ENCODE measurements at places on chromosomes 12 and 14.

GRCh38 chr12:63888908-63889635 is 44.6 kb downstream of the SRGAP1 start:
- peaks cover 10% of the 10 kb centered on the region for H3K27me3 ChIP-seq
- no peak overlapping the region for H3K4me3 ChIP-seq
- H3K36me3 ChIP-seq: no peaks in the 10 kb centered on the region
- no peak for DNase-seq
- H3K27ac ChIP-seq: no peak overlapping the region

- H3K27ac ChIP-seq: no peak overlapping the region
- H3K4me1 ChIP-seq: no peaks in the 10 kb centered on the region
- no peaks in the 10 kb centered on the region for H3K27me3 ChIP-seq
These were observed 21.2 kb downstream of the MTHFD1 start for GRCh38 chr14:64409126-64409920.

GRCh38 chr12:27781680-27782079 is 1.6 kb upstream of the MANSC4 start:
- H3K27me3 ChIP-seq: no peaks in the 10 kb centered on the region
- no peak for DNase-seq
- H3K4me1 ChIP-seq: peaks cover 40% of the 10 kb centered on the region
- H3K27ac ChIP-seq: peak overlapping the region; percentile 5

DNA sequence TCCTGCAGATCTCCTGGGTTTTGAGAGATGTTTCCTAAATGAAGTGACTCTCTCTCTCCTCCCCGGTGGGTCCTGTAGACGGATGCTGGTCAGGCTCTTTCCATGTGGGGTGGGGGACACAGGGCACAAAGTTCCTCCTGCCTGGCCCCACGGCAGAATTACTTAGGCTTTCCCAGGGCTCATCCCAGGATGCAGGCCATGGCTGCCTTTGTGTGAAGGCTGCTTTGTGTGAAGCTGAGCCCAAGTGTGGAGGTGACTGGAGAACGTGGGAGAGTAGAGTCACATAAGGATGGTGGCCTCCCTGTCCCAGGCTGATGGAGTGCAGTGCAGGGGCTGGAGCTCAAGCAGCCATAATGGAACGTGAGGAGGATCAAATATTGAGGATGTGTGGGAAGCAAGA is 200.2 kb downstream of the ADGRD1 start:
- no peak for DNase-seq
- peaks cover 74% of the 10 kb centered on the region for H3K27me3 ChIP-seq
- no peak overlapping the region for H3K27ac ChIP-seq
- H3K4me1 ChIP-seq: no peaks in the 10 kb centered on the region
- no peaks in the 10 kb centered on the region for H3K36me3 ChIP-seq

DNA sequence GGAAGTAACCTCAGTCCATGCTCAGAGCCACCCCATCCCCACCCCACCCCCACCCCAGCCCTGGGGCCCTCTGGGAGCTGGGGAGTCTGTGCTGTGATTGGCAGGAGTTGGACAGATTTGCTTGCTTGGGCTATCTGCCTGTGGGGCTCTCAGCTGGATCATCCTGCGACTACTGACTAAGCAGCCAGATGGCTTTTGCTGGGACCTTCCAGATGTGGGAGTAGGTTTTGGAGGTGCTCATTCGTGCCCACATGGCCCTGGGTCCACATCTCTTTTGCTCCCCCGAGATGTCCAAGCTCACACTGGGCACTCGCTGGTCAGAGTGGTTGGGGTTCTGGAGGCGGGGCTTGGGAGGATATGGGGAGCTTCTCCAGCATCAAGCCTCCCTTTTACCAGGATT is 138.9 kb downstream of the TSPAN9 start:
- no peak for DNase-seq
- peaks cover 5% of the 10 kb centered on the region for H3K36me3 ChIP-seq
- peaks cover 22% of the 10 kb centered on the region for H3K27me3 ChIP-seq
- H3K4me3 ChIP-seq: no peak overlapping the region

DNA sequence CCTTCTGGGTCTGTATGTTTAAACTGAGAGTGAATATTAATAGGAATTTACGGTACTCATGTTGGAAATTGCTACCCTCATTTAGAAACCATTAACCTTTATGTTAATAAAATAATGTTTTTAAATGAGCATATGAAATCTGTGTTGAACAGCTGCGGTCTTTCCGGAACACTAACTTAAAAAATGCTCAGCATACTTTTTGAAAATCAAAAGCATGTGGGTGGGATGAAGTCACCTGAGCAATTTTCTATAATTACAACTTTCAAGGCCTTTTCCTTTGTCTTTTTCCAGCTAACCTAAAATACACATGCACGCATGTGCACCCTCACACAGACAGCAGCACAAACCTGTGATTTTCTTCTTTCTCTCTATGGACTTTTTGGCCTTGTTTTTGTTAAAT is 39.8 kb downstream of the BORCS5 start:
- no peaks in the 10 kb centered on the region for H3K36me3 ChIP-seq
- peaks cover 35% of the 10 kb centered on the region for H3K4me1 ChIP-seq
- no peak overlapping the region for H3K27ac ChIP-seq
- DNase-seq: no peak

DNA sequence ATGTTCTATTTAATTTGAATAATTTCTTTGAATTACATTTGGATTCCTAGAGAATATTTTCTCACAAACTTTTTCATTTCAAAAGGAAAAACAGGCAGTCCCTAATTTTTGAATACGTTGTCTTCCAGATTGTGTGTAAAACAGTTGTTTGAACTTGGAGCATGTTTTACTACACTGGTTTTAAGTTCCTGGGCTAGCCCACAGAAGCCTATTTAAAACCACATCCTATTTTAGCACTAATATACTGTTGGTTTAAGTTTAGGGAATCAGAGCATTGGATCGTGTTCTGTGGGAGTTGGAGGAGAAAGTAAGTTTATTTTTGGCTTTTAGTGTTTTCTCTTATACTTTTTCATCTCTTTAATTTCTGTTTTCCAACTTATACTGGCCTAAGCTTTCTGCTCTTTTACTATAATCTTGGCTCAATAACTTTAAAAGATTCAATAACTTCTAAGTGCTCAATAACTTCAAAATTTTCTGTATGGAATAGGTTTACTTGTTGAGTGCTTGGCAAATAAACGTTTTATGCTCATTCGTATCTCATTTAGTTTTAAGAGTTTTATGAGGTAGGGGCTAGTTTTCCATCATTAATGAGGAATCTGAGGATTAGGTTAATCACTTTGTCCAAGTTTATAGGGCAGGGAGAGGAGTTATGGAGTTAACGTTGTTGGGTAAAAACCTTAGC is 14.9 kb downstream of the LEMD3 start:
- peaks cover 38% of the 10 kb centered on the region for H3K4me1 ChIP-seq
- H3K27ac ChIP-seq: no peak overlapping the region
- no peak overlapping the region for H3K4me3 ChIP-seq
- H3K27me3 ChIP-seq: no peaks in the 10 kb centered on the region

- H3K27me3 ChIP-seq: no peaks in the 10 kb centered on the region
- peak overlapping the region; percentile 53 for H3K27ac ChIP-seq
- H3K4me1 ChIP-seq: peaks cover 2% of the 10 kb centered on the region
- no peak overlapping the region for H3K4me3 ChIP-seq
- DNase-seq: no peak
These were observed 10.0 kb upstream of the NRIP2 start for GRCh38 chr12:2844786-2845185.

GRCh38 chr12:101876861-101877805 is at the start of gene DRAM1:
Gene DRAM1 (plus strand): TSS chr12:101877580. CDS start chr12:101877790, 210 bp downstream.
- peak within 1 kb of the TSS; percentile 91 for H3K27ac ChIP-seq
- peak within 1 kb of the TSS; percentile 97 for H3K4me3 ChIP-seq
- peaks cover 25% of the 10 kb centered on the region for H3K36me3 ChIP-seq
- no peaks in the 10 kb centered on the region for H3K27me3 ChIP-seq
- H3K4me1 ChIP-seq: peaks cover 12% of the 10 kb centered on the region
- peak; percentile 73 for DNase-seq

DNA sequence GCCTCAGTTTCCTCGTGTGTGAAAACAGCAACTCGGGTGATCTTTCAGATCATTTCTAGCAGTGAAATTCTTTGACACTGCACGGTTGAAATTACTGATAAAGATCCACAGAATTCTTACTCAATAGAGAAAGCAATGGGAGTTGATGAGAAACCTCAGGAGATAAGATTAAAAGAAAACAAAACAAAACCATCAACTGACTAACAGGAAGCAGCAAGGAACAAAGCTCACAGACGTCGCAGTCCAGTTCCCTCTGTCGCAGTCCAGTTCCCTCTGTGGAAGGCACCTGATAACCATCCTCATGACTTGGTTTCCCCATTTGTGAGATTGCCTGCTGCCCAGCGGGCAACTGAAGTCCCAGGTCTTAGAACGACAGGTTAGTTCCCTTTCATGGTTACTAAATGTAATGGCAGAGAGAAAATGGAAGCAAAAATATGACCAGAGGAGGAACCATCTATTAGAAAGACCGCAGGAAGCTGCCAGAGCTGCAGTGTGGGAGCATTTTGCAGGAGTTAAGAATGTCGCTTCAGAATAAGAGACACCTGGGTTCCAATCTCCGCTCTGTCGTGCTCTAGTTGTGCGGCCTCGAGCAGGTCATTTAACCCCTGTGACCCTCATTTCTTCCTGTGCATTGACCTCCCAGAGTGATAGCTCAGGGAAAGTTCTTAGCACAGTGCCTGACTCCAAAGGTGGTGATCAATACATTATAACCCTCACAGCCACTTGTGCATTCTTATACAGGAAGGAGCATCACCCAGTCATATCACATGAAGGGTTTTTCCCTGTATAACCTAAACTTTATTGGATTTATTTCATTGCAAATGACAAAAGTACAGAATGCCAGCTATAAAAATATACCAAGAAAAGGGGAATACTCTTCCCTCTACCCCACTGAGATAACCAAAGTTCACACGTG is 5.1 kb upstream of the MED13L start:
- no peak overlapping the region for H3K27ac ChIP-seq
- peaks cover 4% of the 10 kb centered on the region for H3K36me3 ChIP-seq
- DNase-seq: no peak
- no peak overlapping the region for H3K4me3 ChIP-seq
- peaks cover 13% of the 10 kb centered on the region for H3K27me3 ChIP-seq

DNA sequence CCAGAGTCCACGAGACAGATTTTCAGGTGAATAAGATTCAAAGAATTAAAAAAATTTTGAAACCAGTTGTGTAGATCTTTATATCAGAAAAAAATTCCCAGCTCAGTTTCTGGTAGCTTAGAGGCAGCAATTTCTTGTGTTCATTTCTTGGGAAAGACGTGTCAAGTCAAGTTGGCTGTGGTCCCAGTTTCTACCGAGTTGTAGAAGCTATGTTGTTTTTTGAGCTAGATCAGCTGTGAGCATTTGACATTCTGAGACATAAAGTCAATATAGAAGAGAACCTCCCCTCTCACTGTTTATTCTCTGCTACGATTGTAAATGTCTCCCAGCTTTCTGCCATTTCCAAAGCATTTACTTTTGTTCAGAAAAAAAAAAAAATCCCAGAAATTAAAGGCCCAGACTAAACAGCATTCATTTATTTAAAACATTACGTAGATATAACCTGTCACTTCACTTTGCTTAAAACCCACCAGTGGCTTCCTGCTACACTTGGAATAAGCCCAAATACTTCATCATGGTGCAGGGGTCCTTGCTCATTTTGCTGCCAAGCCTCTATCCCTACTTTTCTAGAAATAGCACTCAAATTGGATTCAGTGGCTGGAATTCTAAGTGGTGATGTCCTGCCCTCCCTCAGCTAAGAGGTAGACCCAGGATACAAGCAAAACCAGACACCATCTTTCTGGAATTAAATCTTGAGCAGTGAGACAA is 20.6 kb upstream of the PYGL start:
- DNase-seq: no peak
- H3K4me1 ChIP-seq: peaks cover 2% of the 10 kb centered on the region
- H3K4me3 ChIP-seq: no peak overlapping the region
- no peak overlapping the region for H3K27ac ChIP-seq
- peaks cover 20% of the 10 kb centered on the region for H3K27me3 ChIP-seq
- no peaks in the 10 kb centered on the region for H3K36me3 ChIP-seq

DNA sequence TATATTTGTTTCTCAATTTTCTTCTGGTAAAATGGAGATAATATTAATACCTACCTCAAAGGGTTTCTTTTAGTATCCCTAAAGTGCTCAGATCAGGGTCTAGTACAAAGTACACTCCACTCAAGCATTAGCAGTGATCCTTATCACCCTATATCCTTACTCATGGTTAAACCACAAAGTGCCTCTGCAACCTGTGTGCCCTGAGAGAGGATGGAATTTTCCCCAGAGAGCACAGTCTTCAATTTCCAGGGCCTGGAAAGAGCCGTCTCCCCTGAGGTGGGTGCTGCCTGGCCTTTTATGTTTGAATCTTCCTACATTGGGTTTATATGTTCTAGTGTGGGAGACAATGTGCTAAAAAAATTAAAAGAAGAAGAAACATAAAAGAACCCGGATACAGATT is 183.1 kb upstream of the FBXO33 start:
- H3K4me3 ChIP-seq: no peak overlapping the region
- no peak for DNase-seq
- no peak overlapping the region for H3K27ac ChIP-seq
- no peaks in the 10 kb centered on the region for H3K36me3 ChIP-seq

Measured in effector memory CD8-positive, alpha-beta T cell (primary cell).